ENCODE measurements at places on chromosomes 13 and 19.

DNA sequence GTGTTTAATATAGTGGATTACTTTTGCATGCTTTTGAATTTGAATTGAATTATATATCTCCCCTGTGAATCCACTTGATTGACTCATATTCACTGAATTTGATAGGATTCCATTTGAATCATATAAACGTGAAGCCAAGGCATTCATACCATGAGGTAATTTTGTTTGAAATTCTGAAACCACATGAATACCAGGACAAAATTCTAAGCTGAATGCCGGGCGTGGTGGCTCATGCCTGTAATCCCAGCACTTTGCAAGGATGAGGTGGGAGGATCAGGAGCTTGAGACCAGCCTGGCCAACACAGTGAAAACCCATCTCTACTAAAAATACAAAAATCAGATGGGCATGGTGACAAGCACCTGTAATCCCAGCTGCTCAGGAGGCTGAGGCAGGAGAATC is 4.4 kb downstream of the ZNF793 start:
- no peak for DNase-seq
- H3K4me3 ChIP-seq = no peak overlapping the region
- H3K4me1 ChIP-seq = peaks cover 9% of the 10 kb centered on the region
- peaks cover 16% of the 10 kb centered on the region for H3K36me3 ChIP-seq

- no peaks in the 10 kb centered on the region for H3K27me3 ChIP-seq
- no peak for DNase-seq
- no peak overlapping the region for H3K4me3 ChIP-seq
- no peak overlapping the region for H3K27ac ChIP-seq
Measured at GRCh38 chr19:5130371-5131030, 161.6 kb downstream of the KDM4B start.

GRCh38 chr19:16799740-16800139 is 29.5 kb upstream of the SIN3B start:
- no peaks in the 10 kb centered on the region for H3K36me3 ChIP-seq
- H3K4me3 ChIP-seq = no peak overlapping the region
- DNase-seq = no peak
- H3K27me3 ChIP-seq = no peaks in the 10 kb centered on the region
- H3K27ac ChIP-seq = no peak overlapping the region

DNA sequence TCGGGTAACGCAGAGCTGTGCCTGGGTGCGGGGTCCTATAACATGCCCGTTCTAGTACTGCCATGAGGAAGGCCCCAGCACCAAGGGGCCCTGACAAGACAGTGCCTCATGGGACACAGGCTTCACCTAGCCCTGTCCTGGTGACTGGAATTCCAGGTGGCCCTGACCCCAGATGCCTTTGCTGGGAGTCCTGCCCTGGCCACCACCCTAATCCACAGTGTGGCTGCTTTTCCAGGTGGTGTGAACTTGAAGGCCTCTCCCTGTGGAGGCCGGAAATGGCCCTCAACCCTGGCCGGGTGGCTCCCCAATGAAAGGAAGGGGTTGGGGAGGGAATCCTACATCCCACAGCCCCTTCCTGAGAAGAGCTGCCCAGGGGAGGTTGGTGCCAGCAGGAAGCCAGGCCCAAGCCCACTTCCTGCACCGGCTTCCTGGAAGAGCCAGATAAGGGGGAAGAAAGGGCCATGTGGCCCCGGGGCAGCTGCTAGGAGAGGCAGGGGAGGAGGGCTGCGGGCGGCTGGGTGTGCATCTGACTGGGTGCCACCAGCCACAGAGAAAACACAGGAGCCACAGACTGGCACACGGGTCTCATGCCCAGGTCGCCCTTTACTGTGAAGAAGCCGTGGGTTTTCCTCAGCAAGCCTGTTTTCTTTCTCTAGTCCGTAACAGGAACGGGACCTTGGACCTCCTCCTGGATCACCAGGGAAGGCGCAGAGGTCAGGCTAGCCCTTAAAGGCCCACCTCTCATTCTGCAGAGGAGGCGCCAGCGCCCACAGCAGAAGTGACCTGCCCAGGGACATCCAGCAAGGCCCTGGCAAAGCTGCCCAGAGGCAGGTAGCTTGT is 4.7 kb downstream of the LSM4 start:
- peak overlapping the region; percentile 49 for H3K27ac ChIP-seq
- no peaks in the 10 kb centered on the region for H3K27me3 ChIP-seq
- DNase-seq = no peak
- peaks cover 24% of the 10 kb centered on the region for H3K4me1 ChIP-seq
- peaks cover 9% of the 10 kb centered on the region for H3K36me3 ChIP-seq

GRCh38 chr13:45527699-45528462 is 63.1 kb downstream of the COG3 start:
- no peak for DNase-seq
- no peaks in the 10 kb centered on the region for H3K27me3 ChIP-seq

DNA sequence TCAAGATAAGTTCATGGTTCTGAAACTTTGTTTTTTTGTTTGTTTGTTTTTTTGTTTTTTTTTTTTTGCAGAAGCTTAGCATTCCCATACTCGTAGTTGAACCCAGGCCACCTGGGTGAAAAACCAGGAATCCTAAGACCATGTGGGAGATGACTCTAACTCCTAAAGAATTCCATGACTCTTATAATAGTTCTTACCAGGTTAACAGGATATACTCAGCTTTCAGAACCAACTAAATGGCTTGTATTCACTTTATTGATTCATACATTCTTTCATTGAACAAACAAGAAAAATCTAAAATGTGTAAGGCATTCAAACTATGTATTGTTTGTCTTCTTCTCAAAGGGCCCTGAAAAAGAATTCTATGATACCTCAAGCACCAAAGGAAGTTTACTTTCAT is 40.5 kb upstream of the KLF5 start:
- no peaks in the 10 kb centered on the region for H3K27me3 ChIP-seq

DNA sequence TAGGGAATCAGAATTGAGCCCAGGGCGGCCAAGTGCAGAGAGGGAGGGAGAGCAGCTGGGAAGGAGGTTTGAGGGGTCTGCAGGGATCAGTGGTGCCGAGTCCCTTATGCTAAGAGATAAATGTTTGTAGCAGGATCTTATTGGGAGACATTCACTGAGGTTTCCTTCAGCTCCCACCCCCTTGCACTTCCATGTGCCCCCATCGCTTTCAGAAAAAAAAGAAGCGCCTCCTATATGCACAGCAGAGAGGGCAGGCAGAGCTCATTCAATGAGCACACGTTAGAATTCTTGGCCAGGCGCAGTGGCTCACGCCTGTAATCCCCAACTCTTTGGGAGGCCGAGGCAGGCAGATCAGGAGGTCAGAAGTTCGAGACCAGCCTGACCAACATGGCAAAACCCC is 28.0 kb downstream of the CYP4F2 start:
- H3K4me3 ChIP-seq = no peak overlapping the region
- H3K27ac ChIP-seq = no peak overlapping the region
- no peaks in the 10 kb centered on the region for H3K36me3 ChIP-seq
- DNase-seq = no peak

- H3K27ac ChIP-seq = peak overlapping the region; percentile 88
- H3K4me3 ChIP-seq = peak overlapping the region; percentile 58
- H3K36me3 ChIP-seq = no peaks in the 10 kb centered on the region
Measured at GRCh38 chr13:33205804-33206221, 79.7 kb downstream of the STARD13 start.

GRCh38 chr19:38229585-38230073 is 5.6 kb upstream of the DPF1 start:
- H3K27ac ChIP-seq = no peak overlapping the region
- peaks cover 86% of the 10 kb centered on the region for H3K27me3 ChIP-seq
- peaks cover 16% of the 10 kb centered on the region for H3K4me1 ChIP-seq

DNA sequence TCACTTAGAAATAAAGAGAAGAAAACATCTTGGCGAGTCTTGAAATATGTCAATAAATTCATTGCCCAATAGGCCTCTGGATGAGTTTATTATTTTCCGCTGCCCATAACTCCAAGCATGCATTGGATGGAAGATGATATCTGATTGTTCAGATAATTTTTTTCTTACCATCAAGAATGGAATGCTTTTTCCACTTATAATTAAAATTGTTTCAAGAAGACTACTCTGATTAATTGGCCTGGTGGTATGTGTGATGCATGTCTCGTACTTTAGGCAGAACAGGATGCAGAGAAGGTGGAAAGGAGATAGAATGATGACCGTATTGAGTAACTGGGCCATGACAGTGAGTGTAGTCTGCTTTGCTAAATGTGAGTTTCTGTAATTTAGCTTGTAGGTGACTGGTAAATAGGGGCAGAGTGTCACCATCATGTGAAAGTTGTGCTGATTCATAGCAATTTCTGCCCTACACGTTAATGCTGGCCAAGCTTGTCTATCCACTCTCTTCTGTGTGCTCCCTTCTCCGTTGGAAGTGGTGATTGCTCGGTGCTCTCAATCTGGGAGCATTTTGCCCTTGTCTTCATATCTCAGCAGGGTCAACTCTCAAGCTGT is 13.5 kb upstream of the SPATA13 start:
- DNase-seq = no peak
- no peaks in the 10 kb centered on the region for H3K4me1 ChIP-seq
- no peaks in the 10 kb centered on the region for H3K27me3 ChIP-seq

GRCh38 chr13:110348309-110349105 is 41.4 kb downstream of the COL4A2 start:
- peaks cover 71% of the 10 kb centered on the region for H3K4me1 ChIP-seq
- H3K27me3 ChIP-seq = no peaks in the 10 kb centered on the region
- H3K27ac ChIP-seq = peak overlapping the region; percentile 95
- H3K36me3 ChIP-seq = no peaks in the 10 kb centered on the region
- no peak overlapping the region for H3K4me3 ChIP-seq

- peak overlapping the region; percentile 92 for H3K27ac ChIP-seq
- H3K27me3 ChIP-seq = no peaks in the 10 kb centered on the region
- peaks cover 16% of the 10 kb centered on the region for H3K36me3 ChIP-seq
- H3K4me1 ChIP-seq = peaks cover 28% of the 10 kb centered on the region
- DNase-seq = peak; percentile 69
- H3K4me3 ChIP-seq = no peak overlapping the region
Measured at GRCh38 chr19:5691822-5692722, 2.0 kb downstream of the RPL36 start.

- H3K4me1 ChIP-seq = peaks cover 39% of the 10 kb centered on the region
- H3K27me3 ChIP-seq = no peaks in the 10 kb centered on the region
- H3K27ac ChIP-seq = peak overlapping the region; percentile 100
- peak; percentile 97 for DNase-seq
Measured at GRCh38 chr19:39409208-39410016, 2.8 kb downstream of the ZFP36 start.

DNA sequence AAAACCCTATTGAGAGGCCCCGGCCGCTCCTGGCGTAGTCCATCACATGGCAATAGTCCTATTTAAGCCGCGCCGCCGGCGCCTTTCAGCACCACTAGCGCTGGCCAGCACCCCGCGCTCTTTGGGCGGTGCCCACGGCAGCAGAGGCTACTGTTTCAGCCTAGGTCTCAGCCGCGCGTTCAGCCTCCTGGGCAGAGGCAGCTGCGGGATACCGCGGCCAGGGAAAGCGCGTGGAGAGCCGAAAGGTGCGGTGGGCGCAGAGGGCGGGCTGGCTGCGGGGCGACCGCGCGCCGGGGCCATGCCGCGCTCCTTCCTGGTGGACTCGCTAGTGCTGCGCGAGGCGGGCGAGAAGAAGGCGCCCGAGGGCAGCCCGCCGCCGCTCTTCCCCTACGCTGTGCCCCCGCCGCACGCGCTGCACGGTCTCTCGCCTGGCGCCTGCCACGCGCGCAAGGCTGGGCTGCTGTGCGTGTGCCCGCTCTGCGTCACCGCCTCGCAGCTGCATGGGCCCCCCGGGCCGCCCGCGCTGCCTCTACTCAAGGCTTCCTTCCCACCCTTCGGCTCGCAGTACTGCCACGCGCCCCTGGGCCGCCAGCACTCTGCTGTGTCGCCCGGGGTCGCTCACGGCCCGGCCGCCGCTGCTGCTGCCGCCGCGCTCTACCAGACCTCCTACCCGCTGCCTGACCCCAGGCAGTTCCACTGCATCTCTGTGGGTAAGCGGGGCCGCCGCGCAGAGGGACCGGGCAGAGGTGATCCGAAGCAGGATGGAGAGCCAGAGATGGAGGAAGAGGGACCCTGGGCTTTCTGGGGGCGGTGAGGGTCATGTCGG is at the start of gene GSX1:
Gene GSX1 (plus strand): TSS at position 91 of the 826 bp plus-strand sequence. CDS start 208 bp downstream, at position 299.
- no peaks in the 10 kb centered on the region for H3K36me3 ChIP-seq
- H3K27me3 ChIP-seq = peaks cover 100% of the 10 kb centered on the region
- no peak within 1 kb of the TSS for H3K27ac ChIP-seq
- no peak for DNase-seq
- H3K4me1 ChIP-seq = no peaks in the 10 kb centered on the region

DNA sequence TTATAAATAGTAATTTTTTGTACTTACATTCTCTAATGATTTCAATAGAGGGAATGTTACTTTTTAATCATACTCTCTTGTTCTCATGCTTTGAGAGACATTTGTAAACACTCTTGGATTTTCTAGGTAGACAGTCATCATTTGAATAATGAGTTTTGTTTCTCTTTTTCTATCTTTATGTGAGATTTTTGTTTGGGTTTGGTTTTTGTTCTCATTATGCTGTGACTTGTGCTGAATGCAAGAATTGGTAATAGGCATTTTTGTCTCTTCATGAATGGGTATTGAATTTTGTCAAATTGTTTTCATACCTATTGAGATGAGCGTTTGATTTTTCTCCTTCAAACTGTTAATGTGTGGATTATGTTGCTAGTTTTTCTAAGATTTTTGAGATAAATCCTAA is 56.8 kb upstream of the GPR183 start:
- H3K27ac ChIP-seq = no peak overlapping the region
- no peaks in the 10 kb centered on the region for H3K27me3 ChIP-seq
- peaks cover 13% of the 10 kb centered on the region for H3K4me1 ChIP-seq
- no peak overlapping the region for H3K4me3 ChIP-seq

GRCh38 chr19:49555600-49556411 is 24.6 kb downstream of the NOSIP start:
- peak; percentile 91 for DNase-seq
- peak overlapping the region; percentile 22 for H3K4me3 ChIP-seq
- no peaks in the 10 kb centered on the region for H3K27me3 ChIP-seq

- peaks cover 49% of the 10 kb centered on the region for H3K36me3 ChIP-seq
- H3K4me1 ChIP-seq = no peaks in the 10 kb centered on the region
- H3K27ac ChIP-seq = no peak overlapping the region
- no peak overlapping the region for H3K4me3 ChIP-seq
- DNase-seq = no peak
Measured at GRCh38 chr19:12527034-12527836, 24.0 kb downstream of the ZNF564 start.

DNA sequence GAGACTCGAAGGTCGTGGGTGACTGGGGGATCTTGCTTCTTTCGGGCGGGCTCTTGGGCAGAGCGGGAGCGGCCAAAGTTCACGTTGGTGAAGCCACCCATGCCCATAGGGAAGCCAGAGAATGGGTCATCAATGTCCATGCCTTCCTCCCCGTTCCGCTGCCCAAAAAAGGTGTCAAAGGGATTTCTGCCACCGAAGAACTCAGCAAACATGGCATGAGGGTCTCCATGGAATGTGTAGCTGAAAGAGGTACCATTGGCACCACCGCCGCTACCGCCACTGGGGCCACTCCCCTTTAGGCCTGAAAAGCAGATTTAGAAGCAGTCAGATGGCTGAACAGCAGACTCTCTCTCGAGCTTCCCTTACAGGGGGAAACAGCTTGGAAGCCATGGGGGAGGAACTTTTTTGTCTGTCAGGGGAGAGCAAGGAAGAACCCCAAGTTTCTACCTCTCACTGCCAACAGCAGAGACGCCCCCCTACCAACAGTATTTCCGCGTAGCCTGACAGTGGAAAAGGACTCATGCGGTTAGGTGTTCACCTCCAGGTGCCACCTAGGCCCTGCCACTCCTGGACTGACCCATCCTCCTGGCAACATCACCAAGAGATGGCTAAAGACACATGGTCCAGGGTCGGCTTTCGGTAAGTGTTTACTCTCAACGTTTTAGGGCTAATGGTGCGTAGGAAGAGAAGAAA is 1.3 kb downstream of the DNAJB1 start:
- H3K36me3 ChIP-seq = peaks cover 17% of the 10 kb centered on the region
- no peaks in the 10 kb centered on the region for H3K27me3 ChIP-seq
- H3K4me1 ChIP-seq = no peaks in the 10 kb centered on the region
- DNase-seq = no peak
